Upper lobe of left lung (tissue), 6 donors: ENCODE measurements at places on chromosomes 7 and 10.

- DNase-seq = no peak
Observed at GRCh38 chr7:115516341-115516740, 514.2 kb downstream of the TFEC start.

DNA sequence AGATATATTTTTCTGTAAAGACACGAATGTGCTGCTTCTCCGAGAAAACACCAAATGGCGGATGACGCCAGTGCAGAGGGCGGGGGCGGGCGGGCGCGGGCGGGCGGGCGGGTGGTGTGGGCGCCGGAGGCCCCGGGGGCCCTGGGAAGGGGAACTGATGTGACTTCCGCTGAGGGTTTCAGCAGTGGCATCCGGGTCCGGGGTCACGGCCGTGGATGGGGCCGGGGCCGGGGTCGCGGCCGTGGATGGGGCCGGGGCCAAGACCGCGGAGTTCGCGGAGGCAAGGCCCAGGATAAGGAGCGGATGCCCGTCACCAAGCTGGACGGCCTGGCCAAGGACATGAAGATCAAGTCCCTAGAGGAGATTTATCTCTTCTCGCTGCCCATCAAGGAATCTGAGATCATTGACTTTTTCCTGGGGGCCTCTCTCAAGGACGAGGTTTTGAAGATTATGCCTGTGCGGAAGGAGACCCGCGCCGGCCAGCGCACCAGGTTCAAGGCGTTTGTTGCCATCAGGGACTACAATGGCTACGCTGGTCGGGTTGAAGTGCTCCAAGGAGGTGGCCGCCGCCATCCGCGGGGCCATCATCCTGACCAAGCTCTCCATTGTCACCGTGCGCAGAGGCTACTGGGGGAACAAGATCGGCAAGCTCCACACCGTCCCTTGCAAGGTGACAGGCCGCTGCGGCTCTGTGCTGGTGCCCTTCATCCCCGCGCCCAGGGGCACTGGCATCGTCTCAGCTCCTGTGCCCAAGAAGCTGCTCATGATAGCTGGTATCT lies 20.3 kb upstream of the IGF2BP3 start:
- DNase-seq = peak; percentile 88

GRCh38 chr7:140607441-140607989 lies 33.1 kb downstream of the DENND2A start:
- no peak for DNase-seq

DNA sequence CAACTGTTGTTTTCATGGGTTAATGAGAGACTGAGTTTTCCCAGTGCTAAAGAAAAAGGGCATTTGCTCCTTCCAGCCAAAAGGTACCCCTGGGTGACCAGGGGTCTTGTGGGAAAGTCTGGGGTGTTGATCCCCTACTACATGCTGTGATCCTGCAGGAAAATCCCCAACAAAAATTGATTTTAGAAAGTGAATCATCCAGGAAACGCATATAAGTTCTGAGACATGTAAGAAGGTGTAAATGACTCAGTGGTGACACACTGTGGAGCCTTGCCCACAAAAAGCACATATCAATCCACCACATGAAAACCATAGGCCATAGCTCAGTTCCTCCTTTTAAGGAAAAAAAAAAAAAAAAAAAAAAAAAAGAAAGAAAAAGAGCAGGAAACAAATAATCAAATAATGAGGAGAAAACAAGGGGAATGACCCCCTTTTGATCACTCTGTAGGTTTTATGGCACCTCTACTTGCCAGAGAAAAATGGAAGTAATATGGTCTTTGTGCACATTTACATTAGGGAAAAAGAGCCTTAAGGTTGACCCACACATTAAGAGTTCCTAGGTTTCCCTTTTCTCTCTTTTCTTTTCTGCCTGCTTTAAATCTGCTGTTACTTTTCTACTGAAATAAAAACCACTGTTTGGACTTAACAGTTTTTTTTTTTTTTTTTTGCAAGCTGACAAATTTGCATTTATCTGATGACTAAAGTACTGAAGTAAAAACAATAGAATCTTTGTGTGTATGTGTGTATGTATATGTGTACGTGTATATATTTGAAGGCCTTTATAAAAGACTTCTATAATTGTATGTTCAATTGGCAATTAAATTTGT lies 386.0 kb downstream of the KIF20B start:
- DNase-seq = no peak

- DNase-seq = no peak
Observed at GRCh38 chr7:123757095-123757494, 8.3 kb upstream of the WASL start.

GRCh38 chr7:101856473-101857357 lies 39.3 kb downstream of the CUX1 start:
- DNase-seq = peak; percentile 98

GRCh38 chr10:96502561-96503282 lies 11.0 kb downstream of the TLL2 start:
- DNase-seq = no peak

DNA sequence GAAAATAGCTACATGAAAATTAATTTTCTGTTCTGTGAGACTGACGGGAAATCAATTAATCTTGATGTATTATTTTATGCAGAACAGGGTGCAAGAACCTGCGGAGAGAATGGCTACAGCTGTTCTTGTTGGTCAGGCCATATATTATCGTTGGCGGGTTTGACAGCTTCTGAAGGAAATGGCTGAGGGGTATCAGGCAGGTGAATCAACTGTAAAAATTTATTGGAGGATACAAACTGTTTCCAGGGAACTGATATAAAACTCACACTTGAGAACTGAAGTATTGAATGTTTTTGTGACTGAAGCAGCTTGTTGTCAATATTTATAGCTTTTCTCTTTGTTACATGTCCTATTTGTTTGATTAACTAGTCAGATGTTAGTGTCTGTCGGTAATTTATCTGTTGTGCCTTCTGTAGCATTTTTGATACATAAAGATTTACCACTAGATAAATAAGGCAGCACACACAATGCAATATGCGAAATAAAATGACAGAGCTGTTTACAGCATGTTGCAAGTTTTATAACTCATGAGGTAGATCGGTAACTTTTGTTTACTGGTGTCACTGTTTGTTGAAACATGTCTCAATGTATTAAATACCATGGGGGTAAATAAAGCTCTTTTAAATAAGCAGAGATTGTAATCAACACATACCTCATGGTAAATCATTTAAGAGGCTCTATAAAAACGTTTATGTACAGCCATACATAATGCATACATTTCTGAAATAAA lies 308.2 kb downstream of the LRMDA start:
- DNase-seq = no peak

DNA sequence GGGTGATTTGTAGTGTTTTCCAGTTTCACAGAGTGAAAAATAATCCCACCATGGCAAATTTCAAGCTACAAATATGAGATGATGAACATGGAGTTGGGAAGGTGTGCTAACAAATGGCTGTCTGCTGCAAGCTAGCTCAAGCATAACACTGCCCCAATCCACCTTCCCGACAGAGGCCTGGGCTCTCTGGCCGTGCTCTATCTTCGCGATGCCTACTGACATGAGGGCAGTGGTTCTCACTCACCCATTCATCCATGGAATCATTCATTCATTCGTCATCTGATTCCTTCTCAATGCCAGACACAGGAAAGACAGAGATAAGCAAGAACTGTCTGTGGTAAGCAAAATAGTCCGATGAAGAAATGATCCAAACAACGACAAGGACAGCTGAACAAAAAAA lies 65.4 kb downstream of the ZNF467 start:
- DNase-seq = no peak

DNA sequence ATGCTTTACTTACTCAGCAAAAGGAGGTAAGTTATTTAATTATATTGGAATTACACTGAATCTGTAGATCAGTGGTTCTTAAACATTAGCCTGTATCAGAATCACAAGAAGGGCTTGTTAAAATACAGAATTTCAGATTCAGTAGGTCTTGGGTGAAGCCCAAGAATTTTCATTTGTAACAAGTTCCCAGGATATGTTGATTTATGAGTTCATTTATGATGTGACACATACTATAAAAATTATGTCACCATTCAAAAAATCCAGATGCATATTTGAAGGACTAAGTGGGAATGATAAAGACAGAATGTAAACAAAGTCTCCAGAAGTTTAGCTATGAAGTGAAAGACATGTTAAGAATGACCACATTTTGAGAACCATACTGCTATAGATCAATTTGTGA lies 52.3 kb downstream of the HECTD2 start:
- no peak for DNase-seq

- DNase-seq = no peak
Observed at GRCh38 chr7:157895520-157896375, 558.9 kb downstream of the DNAJB6 start.

DNA sequence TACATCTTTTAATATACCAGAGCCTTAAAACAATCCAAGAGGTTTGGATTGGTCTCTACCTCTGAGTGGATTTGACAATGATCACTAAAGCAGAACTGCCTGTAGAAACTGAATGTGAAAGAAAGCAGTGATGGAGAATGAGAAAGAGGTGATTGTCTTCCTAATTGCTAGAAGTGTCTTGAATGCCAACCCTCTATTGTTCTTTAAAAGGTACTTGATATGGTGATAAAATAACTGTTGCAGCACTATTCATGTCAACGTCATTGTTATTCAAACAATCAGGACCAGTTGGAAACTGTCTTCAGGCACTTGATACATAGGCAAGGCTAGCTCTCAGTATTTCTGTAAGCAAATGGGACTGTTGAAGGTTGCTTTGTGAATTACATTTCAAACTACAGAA lies 47.9 kb upstream of the ITPRID1 start:
- DNase-seq = no peak

DNA sequence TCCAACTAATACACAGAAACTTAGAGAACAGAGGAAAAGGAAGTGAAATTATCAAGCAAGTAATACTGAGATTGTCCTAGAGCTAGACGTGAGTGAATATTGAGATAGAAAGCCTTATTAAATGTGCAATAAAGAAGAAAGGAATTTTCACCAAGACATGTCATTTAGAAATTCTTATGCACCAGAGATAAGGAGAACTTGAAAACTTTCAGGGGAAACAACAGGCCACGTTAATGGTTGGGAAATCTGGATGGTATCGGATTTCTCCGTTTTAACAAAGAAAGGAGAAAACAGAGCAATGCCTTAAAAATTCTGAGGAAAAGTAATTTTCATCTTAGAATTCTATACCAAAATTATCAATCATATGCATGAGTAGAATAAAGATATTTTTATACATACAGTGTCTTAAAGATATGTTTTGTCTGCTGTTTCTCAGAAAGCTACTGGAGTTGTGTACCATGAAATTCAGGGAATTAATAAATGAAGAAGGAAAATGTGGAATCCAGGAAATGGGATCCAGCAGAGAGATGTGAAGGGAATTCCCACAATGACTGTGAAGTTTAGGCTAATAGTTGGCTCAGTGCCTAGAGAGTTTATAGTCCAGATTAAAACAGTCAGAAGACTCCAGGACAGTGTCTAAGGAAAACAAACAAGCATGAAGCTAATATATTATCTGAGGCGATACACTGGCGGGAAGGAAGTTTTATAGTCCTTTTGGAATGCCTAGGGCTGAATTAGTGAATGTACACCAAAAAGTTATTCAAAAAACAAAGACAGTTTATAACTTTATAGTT lies 159.5 kb downstream of the PPP1R9A start:
- DNase-seq = no peak

DNA sequence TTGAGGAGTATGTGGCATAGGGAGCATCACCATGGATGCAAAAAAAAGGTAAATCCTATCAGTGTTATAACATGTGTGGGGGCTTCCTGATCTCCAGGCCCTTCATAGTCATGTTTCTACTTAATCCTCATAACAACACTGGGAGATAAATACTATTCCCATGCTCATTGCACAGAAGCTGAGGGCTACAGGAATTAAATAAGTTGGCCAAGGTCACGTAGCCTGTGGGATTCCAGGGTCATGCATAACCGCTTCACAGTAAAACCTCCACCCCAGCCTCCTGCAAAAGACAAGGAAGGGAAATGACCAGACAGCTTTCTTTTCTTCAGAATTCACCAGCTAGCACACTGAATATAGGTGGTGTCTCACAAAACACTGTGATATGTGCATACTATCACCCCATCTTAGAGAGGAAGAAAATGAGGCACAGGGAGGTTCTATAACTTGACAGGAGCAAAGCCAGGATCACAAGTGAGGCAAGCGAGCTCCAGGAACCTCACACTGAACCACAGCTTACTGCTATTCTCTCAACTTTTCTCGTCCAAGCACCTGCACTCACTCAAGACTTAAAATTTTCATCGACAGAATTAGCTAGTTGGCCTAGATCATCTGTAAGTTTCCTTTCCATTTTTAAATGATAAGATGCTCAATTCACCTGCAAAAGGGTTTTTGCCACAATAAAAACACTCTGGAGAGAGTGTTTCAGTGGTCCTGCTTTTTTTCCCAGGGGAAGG lies 13.4 kb downstream of the JAZF1 start:
- DNase-seq = no peak

GRCh38 chr10:61742812-61743211 lies 80.1 kb downstream of the CABCOCO1 start:
- DNase-seq = no peak

DNA sequence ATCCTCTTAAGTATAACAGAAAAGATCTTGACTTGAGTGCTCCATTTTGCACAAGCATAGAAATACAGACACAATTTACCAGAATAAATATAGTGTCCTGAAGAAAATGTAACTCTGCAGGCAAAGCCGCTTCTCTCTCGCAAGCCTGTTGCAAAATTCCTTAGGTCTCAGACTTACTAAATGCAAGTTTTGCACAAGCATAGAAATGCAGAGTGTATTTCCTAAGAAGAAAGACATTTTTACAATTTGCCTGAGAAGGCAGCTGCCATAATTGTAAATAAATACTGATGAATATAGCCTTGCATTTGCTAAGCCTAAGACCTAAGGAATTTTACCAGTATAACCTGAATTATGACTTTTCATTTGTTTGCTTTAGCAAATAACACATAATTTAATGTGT lies 67.1 kb downstream of the AGMO start:
- no peak for DNase-seq

- DNase-seq = no peak
Observed at GRCh38 chr7:91165006-91165845, 99.0 kb upstream of the FZD1 start.

- DNase-seq = no peak
Observed at GRCh38 chr10:112851588-112852211, 98.3 kb upstream of the TCF7L2 start.

DNA sequence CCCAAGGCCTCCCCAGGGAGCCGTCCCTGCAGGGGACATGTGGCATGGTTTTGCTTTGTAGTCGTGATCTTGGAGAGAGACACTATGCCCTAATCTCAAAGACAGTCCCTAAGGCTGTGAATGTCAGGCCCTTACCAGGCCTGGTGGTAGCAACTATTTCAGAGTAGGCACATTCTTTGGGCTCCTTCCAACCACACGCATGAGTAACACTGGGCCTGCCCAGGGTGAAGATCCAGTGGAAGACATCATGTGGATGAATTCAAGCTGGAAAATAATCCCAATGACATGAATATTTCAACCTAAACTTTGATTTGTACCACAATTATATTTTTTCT lies 39.5 kb upstream of the INSIG1 start:
- no peak for DNase-seq

- DNase-seq = peak; percentile 26
Observed at GRCh38 chr7:92778972-92779371, 57.4 kb downstream of the CDK6 start.

GRCh38 chr10:95394161-95394880 lies 103.5 kb upstream of the PDLIM1 start:
- no peak for DNase-seq

DNA sequence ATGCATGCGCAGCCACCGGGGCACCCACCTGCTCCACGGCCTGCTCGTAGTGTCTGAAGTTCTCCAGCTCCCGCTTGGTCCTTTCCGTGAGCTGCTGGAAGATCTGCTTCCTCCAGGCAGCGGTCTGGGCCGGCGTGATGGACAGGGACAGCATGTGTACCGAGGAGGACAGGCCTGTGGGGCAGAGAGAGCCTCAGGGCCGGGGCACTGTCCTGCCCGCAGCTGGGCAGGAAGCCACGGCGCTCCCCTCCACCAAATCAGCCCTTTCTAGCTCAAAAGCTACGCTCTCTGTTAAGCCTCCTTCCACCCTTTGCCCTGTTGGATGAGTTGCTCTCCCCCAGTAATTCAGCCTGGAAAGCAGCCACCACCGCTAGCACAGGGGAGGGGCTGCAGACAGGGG lies 19.2 kb downstream of the TECPR1 start:
- DNase-seq = peak; percentile 55
